ENCODE measurements at places on chromosomes 6 and 20.

DNA sequence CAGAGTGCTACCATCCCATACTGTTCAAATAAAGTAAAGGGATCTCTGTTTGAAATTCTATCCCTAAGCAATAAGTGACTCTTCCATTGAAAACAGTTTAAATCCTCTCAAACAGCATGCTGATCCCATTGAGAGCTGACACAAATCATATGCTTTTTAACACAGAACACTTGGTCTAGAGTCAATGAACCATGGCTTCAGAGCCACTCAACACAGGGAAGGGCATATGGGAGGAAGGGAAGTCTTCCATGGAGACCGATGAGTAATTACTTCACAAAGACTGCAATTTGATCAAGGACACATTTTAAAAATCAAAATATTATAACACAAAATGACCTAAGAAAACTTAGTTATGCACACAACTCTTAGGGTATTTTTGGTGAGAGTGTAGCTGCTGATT is 1073.0 kb upstream of the MAP3K7 start:
- DNase-seq, result no peak

GRCh38 chr20:18056174-18057100 is 1.3 kb downstream of the OVOL2 start:
- DNase-seq, result peak; percentile 34

DNA sequence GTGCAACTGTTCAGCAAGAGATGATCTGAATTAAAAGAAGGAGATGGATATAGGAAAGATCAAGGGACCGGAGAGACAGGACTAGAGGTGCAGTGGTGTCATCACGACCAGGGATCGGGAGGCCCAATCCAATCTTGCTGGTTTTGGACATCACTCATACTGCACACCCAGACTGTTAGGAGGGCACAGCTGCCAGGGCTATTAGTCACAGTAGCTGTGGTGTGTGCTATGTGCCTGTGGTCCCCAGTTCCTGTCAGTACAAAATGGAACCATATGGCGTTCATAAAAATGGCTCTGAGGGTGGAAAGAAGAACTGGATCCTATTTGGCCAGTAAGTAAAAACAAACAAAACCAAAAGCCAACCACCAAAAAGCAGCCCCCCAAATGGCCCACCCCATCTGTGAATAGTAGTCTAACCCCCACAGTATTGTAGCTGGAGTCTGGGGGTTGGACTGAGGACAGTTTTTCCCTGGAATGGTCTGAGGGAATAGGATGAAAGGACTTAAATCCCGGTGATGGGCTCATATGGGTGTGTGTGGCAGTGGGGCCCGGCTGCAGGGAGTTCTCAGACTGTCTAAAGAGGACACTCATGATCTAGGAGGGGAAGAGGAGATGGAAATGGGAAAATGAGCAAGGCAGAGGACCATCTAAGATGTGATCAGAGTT is 9.3 kb upstream of the NNAT start:
- DNase-seq, result no peak

GRCh38 chr20:57526087-57526884 is 1.3 kb upstream of the CTCFL start:
- DNase-seq, result no peak

- DNase-seq, result peak; percentile 89
Measured at GRCh38 chr6:35804996-35805736, at the start of gene LHFPL5. TSS of gene LHFPL5 (plus strand) at chr6:35805352. CDS start at chr6:35805671, 319 bp downstream.

DNA sequence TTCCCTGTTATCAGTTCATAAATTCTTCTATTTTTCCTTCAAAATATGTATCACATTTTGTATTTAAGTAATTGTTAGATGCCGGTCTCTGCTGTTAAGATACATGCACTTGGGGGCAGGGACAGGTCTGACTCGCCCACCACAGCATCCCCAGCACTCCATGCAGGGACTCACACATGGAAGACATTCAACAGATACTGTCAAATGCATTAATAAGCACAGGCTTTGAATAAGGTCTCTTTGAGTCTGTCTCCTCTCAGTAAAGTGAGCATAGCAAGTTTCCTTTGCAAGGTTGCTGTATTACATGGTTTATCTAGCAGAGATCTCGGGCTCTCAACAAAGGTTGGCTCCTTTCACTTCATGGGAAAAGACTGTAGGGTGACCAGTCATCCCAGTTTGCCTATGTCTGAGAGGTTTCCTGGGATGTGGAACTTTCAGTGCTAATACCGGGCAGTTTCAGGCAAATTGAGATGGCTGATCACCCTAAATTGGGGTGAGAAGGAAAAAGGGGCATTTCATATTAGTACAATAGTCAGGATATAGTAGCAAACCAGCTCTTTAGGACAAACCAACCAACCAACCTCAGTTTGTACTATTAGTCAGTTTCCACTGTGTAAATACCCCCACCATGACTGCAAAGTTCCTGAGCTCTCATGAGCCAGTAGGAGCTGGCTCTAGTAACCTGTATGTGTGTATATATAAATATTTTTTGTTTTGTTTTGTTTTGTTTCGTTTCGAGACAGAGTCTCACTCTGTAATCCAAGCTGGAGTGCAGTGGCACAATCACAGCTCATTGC is 15.0 kb downstream of the JPH2 start:
- DNase-seq, result no peak

- DNase-seq, result peak; percentile 76
Measured at GRCh38 chr6:170087941-170088581, 202.8 kb downstream of the DLL1 start.

DNA sequence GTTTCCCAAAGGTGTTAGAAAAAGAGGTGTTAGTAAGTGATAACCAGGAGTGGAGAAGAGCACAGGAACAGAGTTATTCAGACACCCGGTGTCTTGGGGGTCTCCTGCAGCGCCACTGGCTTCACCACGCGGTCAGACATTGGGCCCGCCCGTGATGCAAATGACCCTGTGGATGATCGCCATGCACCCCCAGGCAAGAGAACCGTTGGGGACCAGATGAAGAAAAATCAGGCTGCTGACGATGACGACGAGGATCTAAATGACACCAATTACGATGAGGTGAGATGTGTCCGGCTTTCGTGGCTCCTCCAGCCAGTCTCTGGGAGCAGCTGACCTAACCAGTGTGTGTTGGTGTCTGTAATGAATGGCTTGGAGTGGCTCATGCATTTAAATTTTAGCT is 2.0 kb downstream of the PRPF6 start:
- no peak for DNase-seq

GRCh38 chr6:26501482-26501986 is 1.4 kb downstream of the BTN1A1 start:
- peak; percentile 31 for DNase-seq

DNA sequence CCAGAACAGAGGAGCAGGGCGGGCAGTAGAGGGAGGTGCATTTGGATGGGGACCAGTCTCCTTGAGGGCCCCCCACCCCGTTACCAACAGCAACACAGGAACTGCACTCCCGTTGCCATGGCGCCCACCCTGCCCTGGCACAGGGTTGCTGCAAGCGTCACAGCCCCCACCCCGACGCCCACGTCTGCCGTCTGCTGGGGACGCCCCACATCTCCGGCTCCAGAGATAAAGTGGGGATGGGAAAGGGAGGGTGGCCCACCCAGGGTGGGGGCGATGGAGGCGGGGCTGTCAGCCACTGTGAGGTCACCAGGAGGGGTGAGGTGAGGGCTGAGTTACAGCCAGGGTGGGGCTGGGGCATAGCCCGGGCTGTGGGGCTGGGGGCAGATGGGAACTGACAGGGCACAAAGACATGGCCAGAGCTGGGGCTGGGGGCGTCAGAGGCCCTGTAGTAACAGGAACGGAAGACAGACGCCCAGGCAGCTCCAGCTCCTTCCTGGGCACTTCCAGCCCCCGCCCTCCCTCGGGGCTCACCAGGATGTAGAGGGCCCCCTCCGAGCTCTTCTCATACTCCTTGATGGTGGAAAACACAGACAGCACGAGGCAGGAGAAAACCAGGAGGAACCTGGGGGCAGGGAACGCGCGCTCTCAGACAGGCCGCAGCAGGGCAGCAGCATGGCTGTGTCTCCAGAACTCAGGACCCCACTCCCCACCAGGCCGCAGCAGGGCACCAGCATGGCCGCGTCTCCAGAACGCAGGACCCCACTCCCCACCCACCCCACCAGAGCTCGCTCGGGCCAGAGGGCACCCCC is 26.0 kb downstream of the KCNQ2 start:
- DNase-seq, result no peak

- DNase-seq, result no peak
Measured at GRCh38 chr6:134809130-134809529, 140.8 kb downstream of the ALDH8A1 start.

DNA sequence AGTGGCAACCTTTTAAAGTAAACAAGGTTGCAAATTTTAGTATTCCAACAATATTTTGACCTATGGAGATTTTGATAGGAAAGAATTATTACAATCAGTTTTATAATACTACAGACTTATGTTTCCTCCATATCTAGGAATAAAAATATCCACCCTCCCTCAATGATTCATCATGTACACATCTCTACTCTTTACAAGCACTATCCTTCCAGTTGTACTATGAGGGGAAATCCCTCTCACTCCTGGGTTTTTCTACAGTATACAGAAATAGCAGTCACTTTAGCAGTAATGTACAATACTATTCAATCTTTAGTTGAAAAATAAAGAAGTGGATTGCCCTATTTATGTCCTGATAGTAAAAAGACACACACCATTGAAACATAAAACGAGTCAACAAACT is 46.3 kb upstream of the SCML4 start:
- DNase-seq, result no peak

- DNase-seq, result no peak
Measured at GRCh38 chr6:56033401-56033800, 158.0 kb upstream of the BMP5 start.

DNA sequence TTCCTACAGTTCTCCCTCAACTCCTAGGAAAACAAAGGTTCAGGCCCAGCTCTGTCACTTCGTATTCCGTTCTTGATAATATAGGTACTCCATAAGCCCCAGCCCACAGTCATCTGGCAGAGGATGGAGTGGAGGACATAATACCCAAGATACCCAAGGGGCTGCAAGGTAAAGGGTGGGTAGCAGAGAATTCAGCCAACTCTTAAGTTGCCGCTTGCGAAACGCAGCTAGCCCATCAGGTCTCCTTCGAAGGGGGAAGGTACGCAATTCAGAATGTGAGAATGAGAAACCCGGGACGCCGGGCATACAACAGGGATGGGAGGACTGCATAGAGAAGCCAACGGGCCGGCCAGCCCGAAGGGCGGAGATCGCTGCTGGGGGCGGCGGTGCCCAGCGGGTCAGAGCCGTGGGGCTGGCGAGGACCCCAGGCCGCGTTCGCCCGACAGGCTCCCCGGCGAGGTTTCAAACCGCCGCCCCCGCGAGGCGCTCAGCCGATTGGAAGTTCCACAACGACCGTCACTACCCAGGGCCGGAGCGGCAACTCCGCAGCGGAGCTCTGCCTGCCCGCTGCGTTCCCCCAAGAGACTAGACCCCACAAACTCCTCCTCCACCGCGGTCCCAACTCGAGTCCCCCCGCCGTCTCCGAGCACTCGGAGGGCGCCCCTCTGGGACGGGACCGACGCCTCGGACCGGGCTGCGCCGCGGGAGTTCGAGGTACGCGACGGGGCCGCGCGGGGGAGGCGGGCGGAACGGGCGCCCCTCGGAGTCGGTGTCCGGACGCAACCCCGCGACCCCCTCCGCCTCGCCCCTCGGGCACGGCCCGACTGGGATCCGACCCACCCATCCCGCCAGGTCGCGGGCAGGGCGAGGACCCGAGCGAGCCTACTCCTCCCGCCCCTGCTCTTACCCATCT is 911 bp downstream of the CDK19 start:
- peak; percentile 73 for DNase-seq

- DNase-seq, result no peak
Measured at GRCh38 chr6:115302731-115303130, 758.0 kb downstream of the FRK start.

- DNase-seq, result no peak
Measured at GRCh38 chr6:40504274-40504673, 82.9 kb downstream of the LRFN2 start.

GRCh38 chr6:153131037-153131981 is at the start of gene RGS17:
TSS of gene RGS17 (minus strand) at chr6:153131282. CDS start at chr6:153044018, 87,264 bp downstream.
- DNase-seq, result peak; percentile 81

DNA sequence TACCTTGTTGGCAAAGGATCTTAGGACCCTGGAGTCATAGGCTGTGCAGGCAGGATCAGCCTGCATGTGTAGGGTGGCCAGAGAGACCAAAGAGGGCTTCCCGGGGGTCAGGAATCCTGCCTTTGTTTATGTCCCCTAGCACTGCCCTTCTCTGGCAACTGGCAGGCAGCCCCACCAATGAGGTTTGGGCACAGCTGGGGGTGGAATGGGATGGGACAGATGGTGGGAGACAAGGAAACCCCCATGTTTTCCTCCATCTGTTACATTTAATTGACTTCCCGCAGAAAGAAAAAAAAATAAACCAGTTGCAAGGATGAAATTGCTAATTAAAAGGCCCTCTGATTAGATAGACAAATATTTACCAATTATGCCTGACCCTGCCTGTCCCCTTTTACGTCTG is 27.6 kb downstream of the CD40 start:
- DNase-seq, result no peak

GRCh38 chr20:8020314-8021079 is 936 bp upstream of the TMX4 start:
- peak; percentile 26 for DNase-seq

DNA sequence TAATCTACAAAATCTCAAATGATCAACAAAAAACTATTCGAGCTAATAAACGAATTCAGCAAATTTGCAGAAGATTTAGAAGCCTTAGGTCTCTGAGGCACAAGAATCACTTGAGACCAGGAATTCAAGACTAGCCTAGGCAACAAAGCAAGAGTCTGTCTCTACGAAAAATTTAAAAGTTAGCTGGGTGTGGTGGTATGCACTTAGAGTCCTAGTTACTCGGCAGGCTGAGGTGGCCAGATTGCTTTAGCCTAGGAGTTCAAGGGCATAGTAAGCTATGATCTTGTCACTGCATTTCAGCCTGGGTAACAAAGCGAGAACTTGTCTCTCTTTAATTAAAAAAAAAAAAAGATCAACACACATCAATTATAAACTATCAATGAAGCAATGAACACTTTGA is 34.2 kb downstream of the FAM184A start:
- no peak for DNase-seq
